Activated naive CD8-positive, alpha-beta T cell treated with anti-CD3 and anti-CD28 coated beads, Interleukin-2, amount 10 ng/mL, durations not matched to agents 7 days and 5 days (primary cell): ENCODE measurements at places on chromosomes 2 and 18. TPM values are rescaled to one million over a fixed set of nuclear protein-coding genes. Genes with fewer than 3 reads are reported as not detected.
A peak's percentile ranks its signal among the peaks of the same experiment; 100 is the strongest.

DNA sequence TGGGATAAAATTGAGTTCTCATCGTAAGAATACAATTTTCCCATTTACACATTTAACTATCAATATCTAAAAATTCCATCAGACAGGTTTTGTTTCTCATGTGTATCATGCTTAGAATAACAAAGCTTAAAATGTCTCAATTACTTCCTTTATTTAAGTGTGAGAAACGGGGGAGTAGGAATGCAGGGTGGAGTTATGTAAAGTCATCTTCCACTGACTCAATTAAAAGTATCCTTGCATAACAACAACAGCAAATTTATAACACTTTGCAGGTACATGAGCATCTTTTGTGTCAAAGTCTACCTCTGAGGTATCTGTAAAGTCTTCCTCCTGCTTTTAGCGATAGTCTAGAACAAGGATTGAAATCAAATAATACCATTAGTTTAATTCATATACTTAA lies 327.1 kb downstream of the EPHA4 start:
- H3K27ac ChIP-seq: no peak overlapping the region
- DNase-seq: no peak
- H3K36me3 ChIP-seq: no peaks in the 10 kb centered on the region
- no peak overlapping the region for H3K4me3 ChIP-seq
- H3K27me3 ChIP-seq: no peaks in the 10 kb centered on the region
- no peaks in the 10 kb centered on the region for H3K4me1 ChIP-seq

GRCh38 chr2:15912203-15912602 lies 28.1 kb upstream of the MYCN start:
- H3K27me3 ChIP-seq: no peaks in the 10 kb centered on the region
- no peaks in the 10 kb centered on the region for H3K36me3 ChIP-seq
- no peak for DNase-seq
- no peak overlapping the region for H3K27ac ChIP-seq

DNA sequence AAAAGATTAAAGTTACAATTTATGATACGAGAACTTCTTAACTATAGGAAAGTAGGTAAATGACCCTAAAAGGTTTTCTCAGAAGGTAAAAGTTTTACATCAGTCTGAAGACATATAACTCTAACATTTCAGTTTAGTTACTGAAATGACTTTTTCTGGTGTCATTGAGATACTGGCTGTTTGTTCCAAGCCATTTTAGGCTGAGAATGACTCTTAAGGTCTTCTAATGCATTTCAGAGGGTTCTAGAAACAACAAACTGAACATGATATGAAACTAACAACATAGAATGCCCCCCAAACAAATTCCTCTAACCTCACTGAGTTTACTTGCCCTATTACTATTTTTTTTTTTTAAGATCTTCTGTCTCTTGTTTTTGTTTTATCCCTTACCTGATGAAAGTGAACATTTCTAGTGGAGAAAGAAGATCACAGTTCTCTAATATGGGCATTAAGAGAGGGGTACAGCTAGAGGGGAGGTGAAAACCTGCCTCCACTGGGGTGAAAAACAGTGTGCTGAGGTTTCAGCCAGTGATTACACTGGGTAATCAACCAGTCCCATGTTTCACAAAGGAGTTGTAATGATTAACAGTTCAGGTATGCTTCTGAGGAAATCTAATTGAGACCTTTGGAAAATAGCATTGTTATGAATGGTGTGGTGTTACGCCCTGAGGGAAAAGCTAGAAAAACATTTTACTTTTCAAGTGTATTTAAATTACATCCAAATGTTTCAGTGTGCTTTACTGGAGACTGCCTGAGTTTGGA lies 11.2 kb downstream of the NABP1 start:
- no peak for DNase-seq
- H3K4me3 ChIP-seq: no peak overlapping the region
- no peak overlapping the region for H3K27ac ChIP-seq
- no peaks in the 10 kb centered on the region for H3K27me3 ChIP-seq
- peaks cover 13% of the 10 kb centered on the region for H3K4me1 ChIP-seq

SERPINB5 gene
- not detected for total RNA-seq

GRCh38 chr2:54979321-54980044 lies 70.8 kb downstream of the RTN4 start:
- peaks cover 23% of the 10 kb centered on the region for H3K36me3 ChIP-seq
- no peak overlapping the region for H3K27ac ChIP-seq
- H3K27me3 ChIP-seq: no peaks in the 10 kb centered on the region
- no peak for DNase-seq

GALR1 gene
- not detected for total RNA-seq

GRCh38 chr2:176094349-176094748 lies 1.8 kb downstream of the HOXD13 start:
- peaks cover 3% of the 10 kb centered on the region for H3K36me3 ChIP-seq
- no peak overlapping the region for H3K4me3 ChIP-seq
- peaks cover 93% of the 10 kb centered on the region for H3K27me3 ChIP-seq
- H3K4me1 ChIP-seq: peaks cover 23% of the 10 kb centered on the region

GRCh38 chr2:66570471-66570870 lies 135.5 kb downstream of the MEIS1 start:
- no peak overlapping the region for H3K27ac ChIP-seq
- DNase-seq: no peak
- H3K4me1 ChIP-seq: no peaks in the 10 kb centered on the region
- H3K36me3 ChIP-seq: no peaks in the 10 kb centered on the region
- no peak overlapping the region for H3K4me3 ChIP-seq
- H3K27me3 ChIP-seq: peaks cover 20% of the 10 kb centered on the region

DNA sequence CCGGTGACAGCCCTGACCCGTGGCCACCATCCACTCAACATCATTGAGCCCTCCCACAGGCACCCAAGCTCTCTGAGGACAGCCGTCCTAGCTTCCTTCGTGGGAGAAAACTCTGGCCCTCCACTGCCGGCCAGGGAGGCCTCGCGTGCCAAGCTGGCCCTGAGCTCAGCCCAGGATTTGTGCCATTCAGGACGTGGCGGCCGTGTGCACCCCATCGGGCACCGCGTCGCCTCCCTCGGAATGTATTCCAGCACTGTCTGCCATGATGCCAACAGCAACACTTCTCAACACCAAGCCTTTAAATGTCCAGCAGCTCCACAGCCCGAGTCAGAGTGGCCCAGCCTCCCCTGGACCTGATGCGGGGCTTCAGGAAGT lies 35.7 kb downstream of the ZNF516 start:
- H3K4me1 ChIP-seq: peaks cover 6% of the 10 kb centered on the region
- no peak overlapping the region for H3K4me3 ChIP-seq
- no peaks in the 10 kb centered on the region for H3K27me3 ChIP-seq
- no peak overlapping the region for H3K27ac ChIP-seq
- no peak for DNase-seq

GRCh38 chr2:207914716-207915115 lies 110.6 kb downstream of the PLEKHM3 start:
- no peaks in the 10 kb centered on the region for H3K4me1 ChIP-seq
- H3K4me3 ChIP-seq: no peak overlapping the region
- no peak for DNase-seq
- H3K27me3 ChIP-seq: no peaks in the 10 kb centered on the region
- peaks cover 3% of the 10 kb centered on the region for H3K36me3 ChIP-seq
- H3K27ac ChIP-seq: no peak overlapping the region

DNA sequence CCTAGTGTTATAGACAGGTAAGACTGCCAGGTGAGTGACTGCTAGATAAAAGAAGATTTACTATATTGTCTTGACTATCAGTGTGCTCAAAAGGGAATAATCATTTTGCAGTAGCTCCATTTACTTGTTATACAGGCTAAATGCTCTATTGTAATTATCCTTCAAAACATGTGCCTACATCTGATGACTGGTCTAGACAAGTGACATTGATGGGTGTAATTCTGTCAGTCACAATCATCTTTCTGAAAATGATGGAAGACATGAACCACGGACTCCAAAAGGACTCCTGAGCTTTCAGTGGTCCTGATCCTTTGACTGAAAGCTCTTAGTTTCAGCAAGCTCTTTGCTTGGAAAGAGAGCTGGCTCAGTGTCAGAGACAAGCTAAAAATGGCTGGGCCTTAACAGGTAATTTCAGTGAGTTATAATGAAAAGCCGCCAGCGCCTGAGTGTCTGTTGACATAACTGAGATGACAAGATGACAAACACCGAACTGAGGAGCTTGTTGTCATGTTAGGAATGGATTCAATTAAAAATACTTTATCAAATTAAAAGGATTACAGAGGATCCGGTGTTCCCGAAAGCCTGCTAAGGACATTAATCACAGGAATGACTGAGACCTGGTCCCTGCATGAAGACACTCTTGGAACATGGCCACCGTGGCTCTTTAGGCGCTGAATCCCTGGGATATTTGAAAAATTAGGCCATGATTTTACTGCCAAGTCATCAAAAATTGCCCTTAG lies 141.7 kb downstream of the CMPK2 start:
- DNase-seq: no peak
- peaks cover 4% of the 10 kb centered on the region for H3K27me3 ChIP-seq
- no peaks in the 10 kb centered on the region for H3K4me1 ChIP-seq

DNA sequence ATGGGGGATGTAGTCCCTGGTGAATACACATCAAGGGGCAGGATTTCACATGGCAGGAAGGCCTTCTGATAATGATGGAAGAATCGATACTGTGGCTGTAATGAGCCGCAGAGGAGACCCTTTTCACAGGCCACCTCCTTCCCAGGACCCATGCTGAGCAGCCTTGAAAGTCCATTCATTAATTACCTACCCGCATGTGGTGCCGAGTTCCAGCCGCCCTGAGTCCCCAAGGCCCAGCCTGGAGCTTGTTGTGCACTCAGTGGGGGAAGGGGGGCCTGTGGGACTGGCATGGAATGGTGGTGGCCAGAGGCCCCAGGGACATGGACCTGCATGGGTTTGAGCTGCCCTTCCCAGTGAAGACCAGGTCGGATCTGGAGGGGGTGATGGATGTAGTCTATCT lies 25.5 kb downstream of the ASB18 start:
- peaks cover 39% of the 10 kb centered on the region for H3K27me3 ChIP-seq
- no peak overlapping the region for H3K4me3 ChIP-seq
- H3K36me3 ChIP-seq: no peaks in the 10 kb centered on the region
- DNase-seq: no peak
- H3K27ac ChIP-seq: no peak overlapping the region
- H3K4me1 ChIP-seq: no peaks in the 10 kb centered on the region

ERBB4 gene
- total RNA-seq: not detected

DNA sequence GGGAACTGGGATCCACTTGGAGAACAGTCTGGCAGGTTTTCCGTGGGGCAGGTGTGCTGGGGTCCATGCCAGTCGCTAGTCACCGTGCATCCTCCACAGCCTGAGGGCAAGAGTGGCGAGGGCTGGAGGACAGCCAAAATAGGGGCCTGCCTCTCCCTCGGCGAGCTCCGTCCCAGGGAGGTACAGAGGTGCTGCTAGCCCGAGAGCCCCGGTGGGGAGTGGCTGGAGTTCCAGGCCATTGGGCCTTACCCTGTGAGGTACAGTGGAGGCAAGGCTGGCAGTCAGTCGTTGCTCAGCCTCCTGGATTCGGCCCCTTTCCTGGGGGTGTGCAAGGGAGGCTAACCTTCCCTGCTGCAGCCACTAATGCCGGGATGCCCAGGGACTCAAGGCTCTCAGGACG lies 406.6 kb downstream of the CMPK2 start:
- no peaks in the 10 kb centered on the region for H3K4me1 ChIP-seq
- DNase-seq: no peak
- H3K27me3 ChIP-seq: no peaks in the 10 kb centered on the region
- no peak overlapping the region for H3K27ac ChIP-seq

LIMS2 gene
- total RNA-seq: 24.9 TPM

ASB18 gene
- not detected for total RNA-seq

- no peaks in the 10 kb centered on the region for H3K27me3 ChIP-seq
- peak overlapping the region; percentile 52 for H3K4me3 ChIP-seq
- no peak for DNase-seq
- H3K4me1 ChIP-seq: peaks cover 10% of the 10 kb centered on the region
- peak overlapping the region; percentile 58 for H3K27ac ChIP-seq
- peaks cover 24% of the 10 kb centered on the region for H3K36me3 ChIP-seq
These were observed 121.2 kb downstream of the ZAP70 start for GRCh38 chr2:97834610-97835009.

- peaks cover 13% of the 10 kb centered on the region for H3K4me1 ChIP-seq
- no peak for DNase-seq
- no peaks in the 10 kb centered on the region for H3K27me3 ChIP-seq
- H3K27ac ChIP-seq: no peak overlapping the region
These were observed 33.7 kb downstream of the LANCL1 start for GRCh38 chr2:210442878-210443277.

GRCh38 chr2:55097461-55098410 lies 47.5 kb upstream of the RTN4 start:
- no peak overlapping the region for H3K4me3 ChIP-seq
- no peak for DNase-seq
- H3K36me3 ChIP-seq: no peaks in the 10 kb centered on the region
- H3K27ac ChIP-seq: no peak overlapping the region

GRCh38 chr2:42071791-42072190 lies 24.0 kb downstream of the PKDCC start:
- no peak for DNase-seq
- H3K27me3 ChIP-seq: peaks cover 6% of the 10 kb centered on the region
- H3K4me1 ChIP-seq: no peaks in the 10 kb centered on the region
- no peaks in the 10 kb centered on the region for H3K36me3 ChIP-seq
- H3K4me3 ChIP-seq: no peak overlapping the region
- H3K27ac ChIP-seq: no peak overlapping the region

DNA sequence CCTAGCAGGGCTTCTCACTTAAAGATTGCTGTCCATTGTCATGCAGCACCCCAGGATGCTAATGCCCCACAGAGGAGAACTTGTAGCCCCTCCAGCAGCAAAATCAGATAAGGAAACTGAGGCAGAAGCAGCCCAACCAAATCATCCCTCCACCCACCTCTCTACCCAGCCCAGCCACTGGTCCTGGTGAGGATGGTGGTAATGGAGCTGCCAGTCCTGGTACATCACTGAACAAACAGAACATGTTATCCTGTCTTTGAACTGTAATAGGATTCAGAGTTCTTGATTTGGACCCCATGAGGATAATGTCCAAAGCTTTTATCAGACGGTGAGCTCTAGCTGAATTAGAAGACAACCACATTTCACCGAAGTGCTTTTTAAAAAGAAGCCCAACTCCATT lies 113.2 kb downstream of the MRO start:
- no peaks in the 10 kb centered on the region for H3K4me1 ChIP-seq
- H3K27me3 ChIP-seq: peaks cover 11% of the 10 kb centered on the region
- H3K27ac ChIP-seq: no peak overlapping the region
- no peak for DNase-seq
- H3K36me3 ChIP-seq: no peaks in the 10 kb centered on the region

TYW5 gene
- 9.3 TPM for total RNA-seq

- H3K4me3 ChIP-seq: no peak overlapping the region
- no peaks in the 10 kb centered on the region for H3K36me3 ChIP-seq
- H3K4me1 ChIP-seq: no peaks in the 10 kb centered on the region
- H3K27me3 ChIP-seq: no peaks in the 10 kb centered on the region
These were observed 9.1 kb downstream of the KCNF1 start for GRCh38 chr2:10920764-10921388.

- H3K27ac ChIP-seq: no peak overlapping the region
- H3K4me3 ChIP-seq: no peak overlapping the region
- no peaks in the 10 kb centered on the region for H3K27me3 ChIP-seq
- H3K4me1 ChIP-seq: peaks cover 3% of the 10 kb centered on the region
These were observed 82.3 kb upstream of the CDC42EP3 start for GRCh38 chr2:37753758-37754157.

DNA sequence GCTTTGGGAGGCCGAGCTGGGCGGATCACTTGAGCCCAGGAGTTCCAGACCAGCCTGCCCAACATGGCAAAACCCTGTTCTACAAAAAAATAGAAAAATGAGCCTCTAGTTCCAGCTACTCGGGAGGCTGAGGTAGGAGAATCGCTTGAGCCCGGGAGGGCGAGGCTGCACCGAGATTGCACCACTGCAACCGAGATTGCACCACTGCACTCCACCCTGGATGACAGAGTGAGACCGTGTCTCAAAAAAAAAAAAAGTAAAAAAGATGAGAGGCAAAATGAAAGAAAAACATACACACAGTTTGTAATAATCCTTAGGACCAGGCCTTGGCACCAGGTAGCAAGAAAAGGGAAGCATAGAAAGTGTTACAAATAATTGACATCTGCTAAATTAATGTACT lies 22.0 kb downstream of the RBM43 start:
- DNase-seq: no peak
- H3K27me3 ChIP-seq: peaks cover 7% of the 10 kb centered on the region
- no peak overlapping the region for H3K4me3 ChIP-seq
- no peaks in the 10 kb centered on the region for H3K36me3 ChIP-seq
- no peak overlapping the region for H3K27ac ChIP-seq

AQP12B gene
- total RNA-seq: not detected
